Glomerular endothelial cell (primary cell): ENCODE measurements at places on chromosomes 11 and 22. TPM values are rescaled to one million over a fixed set of nuclear protein-coding genes. Genes with fewer than 3 reads are reported as not detected.

APOA1 gene
- not detected in 2 replicates for total RNA-seq

IL18 gene
- total RNA-seq, result 0.35 and 2.6 TPM in 2 replicates

EXPH5 gene
- 0.82 TPM in 2 replicates for total RNA-seq

TMEM25 gene
- total RNA-seq, result 23.3 and 30.7 TPM in 2 replicates

HTR3B gene
- total RNA-seq, result not detected in 2 replicates

CSF2RB gene
- total RNA-seq, result 3.6 and 19.8 TPM in 2 replicates

HSPB2 gene
- total RNA-seq, result 0.10 TPM in 1 of 2 replicates, not detected in the other

SLC25A45 gene
- 2.0 and 3.5 TPM in 2 replicates for total RNA-seq

DDI1 gene
- total RNA-seq, result not detected in 2 replicates

APOA5 gene
- total RNA-seq, result not detected in 2 replicates

RIBC2 gene
- 0.23 TPM in 1 of 2 replicates, not detected in the other for total RNA-seq

CADM1 gene
- total RNA-seq, result 9.7 and 10.7 TPM in 2 replicates

KLHL35 gene
- total RNA-seq, result 2.3 and 4.7 TPM in 2 replicates

FGF19 gene
- not detected in 2 replicates for total RNA-seq

DNA sequence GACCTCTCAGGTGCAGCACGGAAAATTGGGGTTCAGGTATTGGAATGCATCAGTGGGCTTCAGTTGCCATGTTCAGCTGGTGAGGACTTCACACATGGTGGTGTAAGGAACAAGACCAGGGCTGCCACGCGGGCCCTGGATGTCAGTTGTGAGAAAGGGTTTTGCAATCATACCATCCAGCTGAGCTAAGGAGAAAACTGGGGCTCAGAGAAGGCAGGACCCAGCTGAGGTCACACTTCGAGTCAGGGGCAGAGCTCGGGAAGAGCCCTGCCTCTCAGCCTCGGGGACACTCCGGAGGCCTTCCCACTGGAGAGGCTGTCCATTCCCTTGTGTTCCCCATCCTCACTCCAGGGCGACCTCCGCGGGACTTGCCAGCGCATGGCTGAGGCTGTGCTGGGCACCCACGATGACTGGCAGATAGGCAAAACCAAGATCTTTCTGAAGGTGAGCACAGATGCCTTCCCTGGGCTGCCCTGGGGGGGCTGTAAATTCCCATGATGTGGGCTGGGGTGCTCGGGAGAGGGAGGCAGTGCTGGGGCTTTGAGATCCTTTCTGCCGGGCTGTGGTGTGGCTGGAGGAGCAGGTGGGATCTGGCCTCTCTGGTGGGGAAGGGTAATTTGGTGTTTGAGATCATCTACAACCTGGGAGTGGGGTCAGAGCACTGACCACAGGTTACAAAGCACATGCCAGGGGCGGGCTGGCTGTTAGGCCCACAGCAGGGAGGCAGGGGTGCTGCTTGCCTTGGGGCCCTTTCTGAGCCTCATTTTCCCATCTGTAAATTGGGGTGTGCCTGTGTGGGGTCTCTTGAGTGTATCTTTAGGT is 47.2 kb downstream of the MYO7A start:
- DNase-seq, result no peak

GRCh38 chr11:3200388-3201111 is 18.1 kb downstream of the MRGPRG start:
- DNase-seq, result no peak

- no peak for DNase-seq
Observed at GRCh38 chr22:41620589-41621098, at the start of gene DESI1. TSS of gene DESI1 (minus strand) at chr22:41621043. CDS start at chr22:41620839, 204 bp downstream.

DNA sequence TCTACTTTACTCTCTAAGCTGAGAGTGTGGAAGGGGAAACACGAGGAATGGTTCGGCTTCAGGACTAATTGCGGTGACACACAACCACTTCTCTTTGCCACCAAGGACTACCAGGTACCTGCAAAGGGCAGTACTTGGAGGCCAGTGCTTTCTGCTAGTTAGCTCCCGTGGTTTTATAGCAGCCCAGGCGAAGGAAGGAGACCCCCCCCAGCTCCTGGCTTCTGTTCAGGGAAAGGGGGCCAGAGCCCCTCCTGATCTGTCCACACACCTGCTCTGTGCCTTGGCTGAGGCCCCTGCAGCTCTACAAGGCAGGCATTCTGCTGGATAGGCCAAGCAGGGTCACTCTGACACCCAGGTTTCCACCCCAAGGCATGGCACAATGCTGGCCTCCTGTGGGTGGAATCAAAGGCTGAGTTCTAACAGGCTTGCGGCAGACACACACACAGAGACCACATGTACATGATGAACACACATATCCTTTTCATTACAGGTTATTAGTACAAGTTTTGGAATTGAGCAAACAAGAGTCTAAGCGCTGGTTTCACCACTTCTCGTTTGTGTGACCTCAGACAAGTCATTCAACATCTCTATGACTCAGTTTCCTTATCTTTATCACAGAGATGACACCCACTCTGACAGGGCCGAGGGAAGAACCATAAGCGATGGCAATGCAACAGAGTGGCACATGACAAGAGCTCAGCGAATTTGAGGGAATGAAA is 7.5 kb downstream of the SERPIND1 start:
- no peak for DNase-seq

DNA sequence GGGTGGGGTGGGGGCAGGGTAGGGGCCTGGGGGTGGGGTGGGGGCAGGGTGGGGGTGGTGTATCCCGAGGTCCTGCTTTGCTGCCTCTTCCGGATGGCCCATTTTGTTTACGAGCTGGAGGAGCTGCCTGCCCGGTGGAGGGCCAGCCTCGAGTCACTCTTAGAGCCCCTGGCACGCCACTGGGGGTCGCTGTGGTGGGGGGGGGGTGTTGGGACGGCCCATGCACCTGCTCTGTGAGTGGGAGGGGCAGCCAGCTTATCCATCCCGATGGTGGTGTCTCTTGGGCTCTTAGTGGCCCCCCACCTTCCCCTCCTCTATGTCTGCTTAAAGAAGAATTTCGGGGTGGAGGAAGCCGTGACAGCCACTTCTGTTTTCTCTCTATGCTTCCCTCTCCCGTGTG is 24.6 kb downstream of the MRGPRD start:
- no peak for DNase-seq

DNA sequence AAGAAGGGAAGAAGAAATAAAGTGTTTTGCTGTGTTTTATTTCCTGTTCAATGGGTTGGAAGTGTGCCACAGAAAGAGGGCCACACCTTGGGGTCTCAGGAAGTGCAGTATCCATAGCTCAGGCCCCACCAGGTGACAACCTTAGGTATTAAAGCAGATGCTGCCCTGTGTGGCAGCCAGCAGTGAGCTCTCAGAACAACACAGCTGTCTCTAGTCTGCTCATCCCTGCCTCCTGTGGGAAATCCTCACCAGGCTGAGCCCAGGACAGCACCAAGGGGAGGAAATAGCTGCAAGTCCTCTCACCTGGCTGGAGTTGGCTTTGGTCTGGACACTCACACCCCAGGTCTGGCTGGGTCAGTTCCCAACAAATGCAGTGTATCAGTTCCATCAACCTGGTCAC is 25.1 kb downstream of the ARL14EP start:
- no peak for DNase-seq

- DNase-seq, result no peak
Observed at GRCh38 chr11:132231656-132232347, 861.4 kb downstream of the NTM start.

DNA sequence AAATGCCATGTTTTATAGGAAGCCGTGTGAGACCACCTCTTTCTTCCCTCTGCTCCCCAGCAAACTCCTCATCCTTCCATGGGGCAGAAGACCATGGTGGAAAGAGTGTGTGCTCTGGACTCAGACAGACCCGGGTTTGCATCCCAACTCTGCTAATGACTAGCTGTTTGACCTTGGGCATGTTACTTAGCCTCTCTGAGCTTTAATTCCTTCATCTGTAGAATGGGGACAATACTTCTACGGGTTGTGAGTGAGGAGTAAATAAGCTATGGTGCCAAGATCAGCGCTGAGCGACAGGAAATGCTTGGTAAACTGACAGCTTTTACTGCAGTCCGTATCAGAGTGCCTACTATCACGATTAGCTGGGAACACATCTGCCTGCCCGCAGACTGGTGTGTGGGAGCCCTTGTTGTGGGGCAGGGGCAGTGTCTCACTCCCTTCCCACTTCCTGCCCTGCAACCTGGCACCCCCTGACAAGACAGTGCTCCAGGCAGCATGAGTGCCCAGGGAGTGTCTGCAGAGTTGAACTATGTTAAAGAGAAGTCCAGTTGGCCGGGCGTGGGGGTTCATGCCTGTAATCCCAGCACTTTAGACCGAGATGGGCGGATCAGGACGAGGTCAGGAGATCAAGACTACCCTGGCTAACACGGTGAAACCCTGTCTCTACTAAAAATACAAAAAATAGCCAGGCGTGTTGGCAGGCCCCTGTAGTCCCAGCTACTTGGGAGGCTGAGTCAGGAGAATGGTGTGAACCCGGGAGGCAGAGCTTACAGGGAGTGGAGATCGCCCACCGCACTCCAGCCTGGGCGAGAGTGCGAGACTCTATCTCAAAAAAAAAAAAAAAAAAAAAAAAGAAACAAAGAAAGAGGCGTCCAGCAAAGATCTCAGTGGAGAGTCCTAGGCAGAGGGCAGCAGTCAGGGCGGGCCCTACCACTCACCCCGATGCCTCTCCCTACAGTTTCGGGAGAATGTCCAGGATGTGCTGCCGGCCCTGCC is 2.2 kb downstream of the SEC14L2 start:
- no peak for DNase-seq

- no peak for DNase-seq
Observed at GRCh38 chr11:113827477-113827876, 47.9 kb downstream of the CLDN25 start.

- no peak for DNase-seq
Observed at GRCh38 chr11:68020575-68020974, 9.9 kb upstream of the NDUFS8 start.

GRCh38 chr11:88303037-88303436 is 34.5 kb downstream of the CTSC start:
- no peak for DNase-seq

GRCh38 chr11:103628121-103628520 is 408.3 kb upstream of the DDI1 start:
- DNase-seq, result no peak

- DNase-seq, result no peak
Observed at GRCh38 chr11:94849839-94850238, 81.7 kb downstream of the AMOTL1 start.

DNA sequence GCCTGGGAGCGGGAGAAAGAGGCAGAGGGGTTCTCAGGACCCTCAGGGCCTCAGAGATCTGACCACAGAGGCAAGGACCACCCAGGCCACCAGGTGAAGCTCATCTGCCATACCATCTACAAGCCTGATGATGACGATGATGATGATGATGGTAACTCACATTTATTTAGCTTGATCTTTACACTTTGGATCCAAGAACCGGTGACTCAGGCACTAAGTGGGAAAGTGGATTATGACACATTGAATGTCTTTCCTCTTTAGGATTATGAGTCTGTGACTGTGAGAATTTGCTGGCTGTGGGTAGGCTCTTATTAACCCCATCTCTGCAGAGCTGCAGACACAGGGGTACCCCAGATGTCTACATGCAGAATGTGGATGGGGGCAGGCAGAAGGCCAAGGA is 110.3 kb downstream of the DSCAML1 start:
- no peak for DNase-seq

DNA sequence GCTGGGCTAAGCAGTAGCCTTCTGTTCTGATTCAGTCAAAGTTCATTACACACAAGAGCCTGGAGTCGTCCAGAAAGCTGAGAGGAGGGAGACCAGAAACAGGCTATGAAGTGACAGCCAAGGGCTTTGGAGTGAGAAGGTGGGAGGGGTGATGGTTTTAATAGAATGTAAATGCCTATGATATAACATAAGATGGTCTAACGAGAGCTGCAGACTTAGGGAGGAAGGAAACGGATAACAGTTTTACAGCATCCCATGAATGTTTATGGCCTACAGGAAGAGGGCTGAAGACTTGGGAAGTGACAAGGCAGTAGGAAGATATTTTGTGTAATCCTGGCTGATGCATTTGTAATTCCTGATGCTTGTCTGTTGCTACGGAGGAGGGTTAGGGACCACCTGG is 62.0 kb downstream of the DHCR7 start:
- DNase-seq, result no peak

GRCh38 chr22:48500471-48501230 is 1327.0 kb downstream of the BRD1 start:
- DNase-seq, result no peak

GRCh38 chr22:36977401-36977861 is 41.8 kb downstream of the TST start:
- DNase-seq, result no peak

DNA sequence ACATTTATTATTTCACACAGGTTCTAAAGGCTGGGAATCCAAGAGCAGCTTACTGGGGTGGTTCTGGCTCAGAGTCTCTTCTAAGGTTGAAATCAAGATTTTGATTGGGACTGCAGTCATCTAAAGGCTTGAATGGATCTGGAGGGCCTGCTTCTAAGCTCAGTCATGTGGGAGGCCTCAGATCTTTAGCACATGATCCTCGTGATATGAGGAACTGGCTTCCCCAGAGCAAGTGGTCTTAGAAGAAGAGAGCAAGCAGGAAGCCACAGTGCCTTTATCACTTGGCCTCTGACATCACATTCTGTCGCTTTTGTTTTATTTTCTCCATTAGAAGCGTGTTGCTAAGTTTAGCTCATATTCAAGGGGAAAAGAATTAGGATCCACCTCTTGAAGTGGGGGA is 88.9 kb downstream of the ARFGAP2 start:
- no peak for DNase-seq

DNA sequence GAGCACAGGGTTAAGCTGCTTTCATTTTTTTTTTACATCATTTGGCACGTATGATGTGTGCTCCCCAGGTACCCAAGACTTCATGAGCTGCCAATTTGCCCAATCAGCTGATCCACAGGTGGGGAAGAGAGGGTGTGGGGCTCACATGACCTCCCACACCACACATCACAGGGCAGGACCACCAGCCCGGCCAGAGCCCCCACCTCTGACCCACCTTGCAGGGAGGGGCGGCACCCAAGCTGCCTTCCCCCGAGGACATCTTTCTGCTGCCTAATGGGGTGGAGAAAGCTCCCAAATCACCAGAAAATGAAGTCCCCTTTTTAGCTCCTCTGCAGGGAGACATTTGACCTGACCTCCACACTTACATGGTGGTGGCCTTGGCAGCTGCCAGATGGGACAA is 119.8 kb downstream of the MPPED1 start:
- no peak for DNase-seq

GRCh38 chr22:45969414-45969799 is 7.6 kb downstream of the WNT7B start:
- DNase-seq, result no peak

GRCh38 chr22:24601217-24602104 is 1.5 kb upstream of the GGT1 start:
- DNase-seq, result no peak

DNA sequence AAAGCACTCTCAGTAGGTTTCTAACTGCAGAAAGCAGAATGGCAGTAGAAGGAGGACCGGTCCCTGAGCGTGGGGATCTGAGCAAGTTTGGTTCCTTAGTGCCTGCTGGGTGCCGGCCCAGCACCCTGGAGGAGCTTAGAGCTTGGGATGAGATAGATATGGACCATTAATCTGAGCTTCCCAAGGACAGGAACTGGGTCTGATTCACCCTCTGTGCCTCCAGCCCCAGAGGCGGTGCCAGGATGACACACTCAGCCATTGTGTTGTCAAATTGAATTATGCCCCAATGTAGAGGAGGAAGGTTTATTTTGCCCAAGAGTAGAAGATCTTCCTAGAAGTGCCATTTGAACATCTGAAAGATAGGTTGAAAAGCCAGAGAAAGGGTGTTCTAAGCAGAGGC is 4.3 kb downstream of the ZC3H7B start:
- DNase-seq, result no peak
